ENCODE measurements at places on chromosomes 7 and 10. TPM values are rescaled to one million over a fixed set of nuclear protein-coding genes. Genes with fewer than 3 reads are reported as not detected.

- DNase-seq, result peak; percentile 35
Measured at GRCh38 chr7:64574540-64575099, 11.7 kb upstream of the ZNF680 start.

GRCh38 chr10:29486433-29486832 is 148.3 kb downstream of the SVIL start:
- DNase-seq, result no peak

- DNase-seq, result no peak
Measured at GRCh38 chr7:157952050-157952667, 615.4 kb downstream of the DNAJB6 start.

GRCh38 chr10:47098964-47099363 is 187.7 kb downstream of the PTPN20 start:
- no peak for DNase-seq

DNA sequence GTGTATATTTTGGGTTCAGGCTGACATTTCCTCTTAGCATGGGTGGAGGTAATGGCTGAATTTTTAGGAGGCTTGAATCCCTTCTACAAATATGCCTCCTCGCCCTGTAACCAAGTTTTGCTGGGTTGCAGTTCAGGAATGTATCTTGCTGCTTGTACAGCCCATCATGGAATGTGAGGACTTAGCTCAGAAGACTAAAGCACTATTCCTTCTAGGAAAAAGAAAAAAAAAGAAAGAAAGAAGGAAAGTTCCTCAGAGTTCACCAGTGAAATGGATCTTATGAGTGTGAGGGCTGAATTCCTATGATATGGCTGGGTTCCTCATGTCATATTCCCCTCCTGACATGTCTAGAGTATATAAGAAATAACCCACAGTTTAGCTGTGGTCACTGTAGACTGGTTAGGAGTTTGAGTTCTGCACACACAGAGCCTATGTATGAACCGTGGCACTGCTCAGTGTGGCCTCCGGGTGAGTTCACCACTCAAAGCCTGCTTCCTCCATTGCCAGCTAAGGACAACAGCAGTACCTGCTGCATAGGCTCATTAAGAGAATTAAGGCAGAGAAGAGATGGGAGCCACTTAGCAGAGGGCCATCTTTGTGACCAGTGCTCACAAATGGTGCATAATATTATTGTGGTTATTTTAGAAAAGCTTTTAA is 114.0 kb downstream of the TACC2 start:
- DNase-seq, result no peak

DNA sequence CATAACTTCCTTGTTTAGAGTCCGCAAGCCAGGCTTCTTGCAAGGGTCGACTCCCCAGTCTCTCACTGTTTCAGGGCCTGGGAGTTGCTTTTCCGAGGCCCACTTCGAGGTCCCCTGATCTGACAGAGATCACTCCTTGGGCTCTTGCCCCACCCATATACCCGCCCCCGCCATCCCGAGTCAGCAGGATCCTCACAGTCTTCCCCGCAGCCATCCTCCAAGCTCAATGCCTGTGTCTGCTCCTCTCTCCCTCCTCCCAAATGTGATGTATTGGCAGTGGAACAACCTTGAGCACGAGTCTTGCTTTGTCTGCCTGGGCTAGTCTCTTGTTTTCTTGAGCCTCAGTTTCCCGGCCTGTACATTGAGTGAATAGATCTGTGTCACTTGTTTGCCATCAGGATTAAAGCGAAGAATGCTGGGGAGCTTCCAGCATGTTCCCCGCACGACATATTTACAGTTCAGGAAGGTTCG is 2.4 kb upstream of the HMX2 start:
- no peak for DNase-seq

DNA sequence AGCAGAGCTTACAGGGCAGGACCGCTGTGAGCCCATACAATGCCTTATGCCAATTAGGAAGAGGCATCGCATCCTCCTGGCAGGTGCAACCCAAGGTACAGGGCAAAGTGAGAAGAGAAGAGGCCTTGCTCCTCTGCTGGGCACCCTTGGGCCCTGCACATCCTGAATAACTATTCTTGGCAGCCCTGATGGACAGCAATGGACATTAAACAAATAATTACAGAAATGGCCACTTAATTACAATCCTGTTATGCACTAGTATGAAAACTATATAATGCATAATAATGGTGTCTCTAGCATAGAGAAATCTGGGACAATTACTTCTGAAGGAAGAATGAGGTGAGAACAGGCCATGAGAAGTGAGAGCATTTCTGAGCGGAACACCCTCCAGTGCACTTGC is 83.5 kb downstream of the PLPP4 start:
- no peak for DNase-seq

DNA sequence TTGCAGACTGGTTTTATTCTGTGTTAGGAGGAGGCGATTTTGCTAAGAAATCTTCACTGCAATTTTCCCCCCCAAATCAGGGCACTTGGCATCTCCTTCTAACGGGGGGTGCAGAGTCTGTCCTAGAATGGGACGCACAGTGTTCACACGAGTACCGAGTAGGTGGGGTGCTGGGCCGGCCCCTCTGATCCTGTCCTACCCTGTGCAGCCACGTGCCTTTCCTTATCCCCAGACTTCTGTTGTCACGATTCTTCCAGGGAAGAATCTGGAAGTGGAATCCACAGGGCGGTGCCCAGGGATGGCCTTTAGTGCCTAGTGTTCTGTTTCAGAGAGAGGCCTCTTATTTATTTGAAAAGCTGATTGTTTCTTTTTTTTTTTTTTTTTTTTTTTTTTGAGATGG is 16.4 kb downstream of the CUX1 start:
- no peak for DNase-seq

DNA sequence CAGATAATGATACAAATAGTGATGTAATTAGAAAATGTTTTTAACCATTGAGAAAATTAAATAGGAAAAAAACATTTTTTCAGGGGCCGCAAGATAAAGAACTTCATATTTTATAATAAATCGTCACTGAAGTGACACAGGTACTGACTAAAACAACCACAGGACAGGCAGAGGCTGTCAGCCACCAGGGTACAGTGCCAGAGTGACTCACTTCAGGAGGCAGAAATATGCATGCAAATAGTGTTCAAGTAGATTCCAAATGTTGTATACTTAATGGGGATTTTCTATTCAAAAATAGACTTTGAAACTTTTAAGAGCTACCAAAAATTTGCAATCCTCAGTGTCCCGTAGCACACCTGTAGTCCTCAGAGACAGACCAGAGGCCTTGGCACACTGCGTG is 68.6 kb downstream of the FRMPD2 start:
- DNase-seq, result no peak

- no peak for DNase-seq
Measured at GRCh38 chr10:6843894-6844650, 264.0 kb upstream of the PRKCQ start.

GRCh38 chr10:132627666-132628531 is 90.3 kb downstream of the INPP5A start:
- DNase-seq, result no peak

The GNG11 gene
- 49.7 TPM for polyA plus RNA-seq

The SPRN gene
- polyA plus RNA-seq, result 5.6 TPM

The GDF2 gene
- polyA plus RNA-seq, result not detected

The THSD7A gene
- polyA plus RNA-seq, result 63.1 TPM
